ENCODE measurements at places on chromosomes 16 and 17. TPM values are rescaled to one million over a fixed set of nuclear protein-coding genes. Genes with fewer than 3 reads are reported as not detected.

The CHST5 gene
- not detected for polyA plus RNA-seq

The DRG2 gene
- 46.0 TPM for polyA plus RNA-seq

The TSR1 gene
- 13.1 TPM for polyA plus RNA-seq

The CRYM gene
- not detected for polyA plus RNA-seq

The TERB1 gene
- polyA plus RNA-seq, result not detected

- H3K4me3 ChIP-seq, result no peak overlapping the region
- no peaks in the 10 kb centered on the region for H3K36me3 ChIP-seq
- H3K4me1 ChIP-seq, result peaks cover 7% of the 10 kb centered on the region
- DNase-seq, result no peak
- H3K27ac ChIP-seq, result no peak overlapping the region
Observed at GRCh38 chr16:84643180-84643583, 5.1 kb upstream of the KLHL36 start.

GRCh38 chr16:59543641-59544040 is 809.5 kb upstream of the GOT2 start:
- no peaks in the 10 kb centered on the region for H3K36me3 ChIP-seq
- H3K4me3 ChIP-seq, result no peak overlapping the region
- no peak for DNase-seq
- H3K27me3 ChIP-seq, result no peaks in the 10 kb centered on the region
- no peaks in the 10 kb centered on the region for H3K4me1 ChIP-seq

- no peak for DNase-seq
- peak overlapping the region; percentile 66 for H3K27ac ChIP-seq
- peak overlapping the region; percentile 55 for H3K4me3 ChIP-seq
- H3K36me3 ChIP-seq, result no peaks in the 10 kb centered on the region
Observed at GRCh38 chr16:89123001-89123830, 29.6 kb downstream of the ACSF3 start.

DNA sequence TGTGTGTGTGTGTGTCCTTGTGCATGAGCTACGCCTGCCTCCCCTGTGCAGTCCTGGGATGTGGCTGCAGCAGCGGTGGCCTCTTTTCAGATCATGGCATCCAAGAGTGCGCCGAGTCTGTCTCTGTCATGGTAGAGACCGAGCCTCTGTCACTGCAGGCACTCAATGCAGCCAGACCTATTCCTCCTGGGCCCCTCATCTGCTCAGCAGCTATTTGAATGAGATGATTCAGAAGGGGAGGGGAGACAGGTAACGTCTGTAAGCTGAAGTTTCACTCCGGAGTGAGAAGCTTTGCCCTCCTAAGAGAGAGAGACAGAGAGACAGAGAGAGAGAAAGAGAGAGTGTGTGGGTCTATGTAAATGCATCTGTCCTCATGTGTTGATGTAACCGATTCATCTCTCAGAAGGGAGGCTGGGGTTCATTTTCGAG is 22.5 kb downstream of the STAT5A start:
- H3K27ac ChIP-seq, result peak overlapping the region; percentile 69
- DNase-seq, result no peak
- H3K36me3 ChIP-seq, result peaks cover 47% of the 10 kb centered on the region
- no peak overlapping the region for H3K4me3 ChIP-seq
- H3K4me1 ChIP-seq, result peaks cover 62% of the 10 kb centered on the region

DNA sequence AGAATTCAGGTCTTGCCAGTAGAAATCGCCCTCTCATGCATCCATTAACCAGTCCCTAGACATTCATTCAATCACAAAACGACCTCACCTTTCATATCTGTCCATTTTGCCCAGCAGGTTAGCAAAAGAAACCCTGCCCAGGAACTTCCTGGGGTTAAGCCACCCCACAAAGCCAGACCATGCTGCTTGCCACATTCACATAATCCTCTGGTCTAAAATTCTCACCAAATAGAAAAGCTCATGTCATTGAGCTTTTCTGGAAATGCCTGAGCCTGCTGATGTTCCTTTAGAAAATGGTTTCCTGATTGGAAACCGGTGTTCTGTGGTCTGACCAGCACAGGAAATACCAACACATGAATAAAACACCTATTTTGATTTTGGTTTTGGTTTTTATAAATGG is 21.6 kb upstream of the DYNLRB2 start:
- no peak for DNase-seq
- no peaks in the 10 kb centered on the region for H3K36me3 ChIP-seq
- H3K27me3 ChIP-seq, result no peaks in the 10 kb centered on the region

- no peaks in the 10 kb centered on the region for H3K4me1 ChIP-seq
- H3K27me3 ChIP-seq, result no peaks in the 10 kb centered on the region
- no peaks in the 10 kb centered on the region for H3K36me3 ChIP-seq
Observed at GRCh38 chr17:72467841-72468653, 347.2 kb downstream of the SOX9 start.

- H3K4me3 ChIP-seq, result no peak overlapping the region
- DNase-seq, result no peak
Observed at GRCh38 chr17:76570877-76571471, 14.7 kb downstream of the ST6GALNAC2 start.

DNA sequence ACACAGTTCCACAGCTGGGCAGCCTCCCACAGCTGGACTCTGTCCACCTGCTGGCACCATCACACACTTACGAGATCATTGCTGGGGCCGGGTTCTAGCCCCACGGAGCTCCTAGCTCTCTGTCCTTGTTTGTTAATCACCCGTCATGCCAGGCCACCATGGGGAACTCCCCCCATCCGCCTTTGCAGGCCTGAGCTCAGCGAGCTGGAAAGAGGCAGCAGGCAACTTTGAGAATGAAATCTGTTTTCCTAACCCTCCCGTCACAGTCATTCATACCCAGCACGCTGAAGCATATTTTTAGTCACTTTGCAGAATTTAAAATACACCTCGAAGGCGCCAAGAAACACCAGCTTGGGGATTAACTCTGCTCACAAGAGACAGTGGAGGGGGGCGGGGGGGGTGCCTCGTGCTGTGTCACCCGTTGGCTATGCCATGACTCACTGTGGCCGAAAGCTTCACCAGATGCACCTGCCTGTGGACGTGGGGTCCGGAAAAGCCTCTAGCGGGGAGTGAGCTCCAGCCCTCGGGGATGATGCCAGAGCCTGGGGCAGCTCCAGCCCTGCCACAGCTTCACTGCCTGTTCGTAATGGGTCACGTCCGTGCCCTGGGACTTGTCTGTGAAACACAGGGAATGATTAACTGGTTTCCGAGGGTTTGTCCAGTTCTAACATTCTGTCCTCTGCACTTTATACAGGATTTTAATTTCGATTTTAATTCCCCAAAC is 1.4 kb upstream of the SPNS2 start:
- H3K4me1 ChIP-seq, result peaks cover 17% of the 10 kb centered on the region
- H3K36me3 ChIP-seq, result no peaks in the 10 kb centered on the region
- no peak overlapping the region for H3K4me3 ChIP-seq
- H3K27me3 ChIP-seq, result peaks cover 9% of the 10 kb centered on the region
- H3K27ac ChIP-seq, result no peak overlapping the region

- peak overlapping the region; percentile 58 for H3K4me3 ChIP-seq
- H3K27ac ChIP-seq, result peak overlapping the region; percentile 71
- DNase-seq, result no peak
- peaks cover 4% of the 10 kb centered on the region for H3K4me1 ChIP-seq
Observed at GRCh38 chr16:80997139-80997798, 9.4 kb downstream of the CMC2 start.

GRCh38 chr17:44978807-44979206 is 10.7 kb upstream of the C1QL1 start:
- no peak for DNase-seq
- no peaks in the 10 kb centered on the region for H3K4me1 ChIP-seq
- H3K36me3 ChIP-seq, result no peaks in the 10 kb centered on the region
- H3K27ac ChIP-seq, result no peak overlapping the region
